ENCODE measurements at places on chromosomes 2 and 18.

- no peak for DNase-seq
These were observed 1385.4 kb upstream of the PIK3C3 start for GRCh38 chr18:40569605-40570004.

- DNase-seq, result no peak
These were observed 298.2 kb upstream of the NXPH2 start for GRCh38 chr2:139078376-139078775.

GRCh38 chr2:39069136-39069515 lies 51.7 kb downstream of the SOS1 start:
- no peak for DNase-seq

- no peak for DNase-seq
These were observed 75.3 kb downstream of the CABYR start for GRCh38 chr18:24214144-24214543.

DNA sequence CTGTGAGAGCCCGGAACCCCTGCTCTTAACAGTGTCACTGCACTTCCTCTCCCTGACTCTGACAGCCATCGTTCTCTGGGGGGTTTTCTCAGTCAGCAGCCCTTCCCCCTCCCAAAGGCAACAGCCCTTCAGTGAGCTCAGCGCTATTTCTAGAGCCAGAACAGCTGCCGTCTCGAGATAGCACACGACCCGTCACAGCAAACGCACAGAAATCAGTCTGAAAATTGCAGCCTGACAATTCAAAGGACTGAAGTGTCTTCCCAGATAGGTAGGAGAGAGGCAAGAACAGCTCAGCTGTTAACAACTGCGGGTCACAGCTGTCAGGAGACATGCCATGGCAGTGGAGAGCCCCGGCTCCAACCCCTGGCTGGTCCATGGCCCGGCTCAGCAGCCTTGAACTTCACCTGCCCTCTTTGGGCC lies 45.4 kb downstream of the ST8SIA5 start:
- DNase-seq, result no peak

All from stimulated activated CD4-positive, alpha-beta T cell treated with anti-CD3 and anti-CD28 coated beads, Interleukin-15, amount 100 ng/mL, for 1 hour (primary cell).